Activated CD4-positive, alpha-beta T cell treated with anti-CD3 and anti-CD28 coated beads, Interleukin-2, amount 50 U/mL, for 1 hour (primary cell): ENCODE measurements at places on chromosomes 6 and 20.

DNA sequence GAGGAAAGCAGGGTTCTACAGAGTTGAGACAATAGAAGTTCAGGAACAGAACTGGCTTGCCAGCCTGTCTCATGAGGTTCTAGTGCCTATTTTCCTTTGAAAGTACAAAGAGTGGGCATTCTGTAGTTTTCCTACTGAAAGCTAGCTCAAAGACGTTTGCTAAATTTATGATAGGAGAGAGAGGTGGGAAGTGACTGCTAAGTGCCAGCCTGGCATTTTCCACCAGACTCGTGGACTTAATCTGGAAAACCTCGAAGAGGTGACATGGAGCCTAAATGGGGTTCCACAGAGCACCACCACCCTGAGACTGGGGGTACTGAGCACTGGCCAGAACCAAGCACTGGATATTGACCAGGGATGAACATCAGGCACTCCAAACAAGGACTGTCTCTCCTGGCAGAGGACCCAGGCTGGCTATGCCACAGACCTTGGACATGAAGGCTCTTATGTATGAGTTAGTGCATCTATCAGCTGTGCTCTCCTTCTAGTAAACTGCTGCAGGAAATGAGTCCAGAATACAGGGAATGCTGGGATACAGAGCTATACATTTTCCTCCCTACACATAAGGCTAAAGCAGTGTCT is 7.1 kb downstream of the PEX6 start:
- DNase-seq, result no peak

GRCh38 chr20:41174782-41175181 is 37.4 kb downstream of the PLCG1 start:
- no peak for DNase-seq

DNA sequence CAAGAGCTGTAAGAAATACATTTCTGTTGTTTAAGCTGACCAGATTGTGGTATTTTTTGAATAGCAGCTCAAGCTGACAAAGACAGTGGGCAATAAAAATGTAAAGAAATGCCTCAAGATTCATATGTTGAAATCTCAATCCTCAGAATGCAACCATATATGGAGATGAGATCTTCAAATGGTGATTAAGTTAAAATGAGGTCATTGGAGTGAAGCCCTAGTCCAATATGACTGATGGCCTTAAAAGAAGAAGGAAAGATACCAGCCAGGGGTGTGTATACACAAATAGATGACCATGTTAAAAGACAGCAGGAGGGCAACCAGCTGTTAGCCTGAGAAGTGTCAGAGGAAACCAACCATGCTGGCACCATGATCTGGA is 7.1 kb upstream of the DDO start:
- DNase-seq, result no peak

DNA sequence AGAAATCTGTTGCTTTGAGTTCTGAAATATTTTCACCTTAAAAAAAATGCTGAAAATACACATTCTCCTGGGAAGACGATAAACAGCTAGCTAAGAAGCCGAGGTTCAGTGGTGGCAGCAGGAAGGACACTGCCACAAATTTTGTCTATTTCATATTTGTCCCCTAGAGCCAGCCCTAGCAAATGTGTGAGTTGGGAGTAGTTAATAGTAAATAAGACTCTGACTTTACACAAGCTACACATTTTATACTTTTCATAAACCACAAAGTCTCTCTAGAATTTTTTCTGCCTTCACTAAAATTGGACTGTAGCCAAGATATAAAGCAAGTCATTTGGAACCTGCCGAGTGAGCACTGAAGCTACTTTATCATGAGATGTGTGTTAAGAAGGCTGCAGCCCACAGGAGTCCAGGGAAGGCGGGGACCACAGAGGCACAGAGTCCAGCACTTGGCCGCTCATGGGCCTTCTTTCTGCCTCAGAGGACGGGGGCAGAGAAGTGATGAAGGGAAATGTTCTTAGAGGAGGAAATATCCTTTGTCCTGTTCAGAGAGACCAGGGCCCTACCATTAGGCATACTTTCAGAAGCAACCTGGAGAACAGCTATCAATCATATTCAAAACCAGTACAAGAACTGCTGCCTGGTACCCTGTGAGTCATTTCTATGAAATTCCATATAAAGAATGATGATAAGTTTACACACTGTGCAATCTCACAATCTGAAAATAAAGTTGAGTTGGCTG is 241.7 kb upstream of the TAB2 start:
- no peak for DNase-seq

DNA sequence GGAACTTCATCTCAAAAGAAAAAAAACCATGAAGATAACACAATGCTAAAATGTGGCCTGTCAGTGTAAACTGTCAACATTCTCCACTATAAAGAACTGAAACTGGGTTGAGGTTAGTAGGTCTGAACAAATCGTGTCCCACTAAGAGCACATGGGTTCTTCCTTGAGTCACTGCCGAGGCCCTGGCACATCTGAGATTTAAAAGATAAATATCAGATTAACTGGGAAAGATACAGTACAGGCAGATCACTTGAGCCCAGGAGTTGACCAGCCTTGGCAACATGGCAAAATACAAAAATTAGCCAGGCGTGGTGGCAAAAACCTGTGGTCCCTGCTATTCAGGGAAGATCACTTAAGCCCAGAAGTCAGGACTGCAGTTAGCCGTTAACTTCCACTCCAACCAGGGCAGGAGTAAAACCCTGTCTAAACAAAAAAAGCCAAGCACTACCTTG is 5.6 kb downstream of the EEF1A1 start:
- no peak for DNase-seq

DNA sequence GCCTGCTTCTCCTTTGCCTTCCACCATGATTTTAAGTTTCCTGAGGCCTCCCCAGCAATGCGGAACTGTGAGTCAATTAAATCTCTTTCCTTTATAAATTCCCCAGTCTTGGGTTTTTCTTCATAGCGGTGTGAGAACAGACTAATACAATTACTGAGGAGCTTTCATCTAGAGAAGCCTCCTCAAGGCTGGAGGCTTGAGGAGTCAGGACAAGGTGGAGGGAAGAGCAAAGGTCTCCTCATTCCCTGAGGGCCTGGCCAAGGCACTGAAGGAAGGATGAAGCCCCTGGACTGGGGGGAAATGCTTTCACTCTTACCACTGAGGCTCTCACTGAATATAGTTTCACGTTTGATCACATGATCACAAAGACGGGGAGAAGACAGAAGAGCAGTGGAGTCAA is 118.2 kb downstream of the MAN1A1 start:
- DNase-seq, result no peak

DNA sequence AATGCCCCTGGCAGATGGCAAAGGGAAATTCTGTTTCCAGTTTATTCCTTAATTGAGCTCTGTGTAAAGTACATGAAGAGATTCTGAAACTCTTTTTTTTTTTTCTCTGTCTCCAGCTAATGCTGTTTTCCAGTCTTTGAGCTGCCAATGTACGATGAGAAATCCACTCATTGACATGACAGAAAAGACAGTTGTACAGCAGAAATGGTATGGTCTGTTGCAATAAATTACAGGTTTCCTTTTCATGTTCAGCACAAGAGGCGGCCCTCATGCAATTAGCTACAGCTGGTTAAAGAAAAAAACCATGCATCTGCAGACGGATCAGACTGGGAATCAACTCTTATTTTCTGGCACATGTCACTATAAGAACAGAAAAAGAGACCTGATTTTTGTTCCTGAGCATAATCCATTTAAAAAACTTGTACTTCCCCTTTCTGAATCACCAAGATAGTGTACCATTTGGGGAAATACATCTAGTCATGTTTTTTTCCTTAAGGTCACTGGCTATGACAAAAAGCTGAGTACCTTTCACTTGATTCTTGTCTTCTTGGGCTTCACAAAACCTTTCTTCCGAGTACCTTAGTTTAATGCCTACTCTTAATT is 289.8 kb upstream of the PREP start:
- DNase-seq, result no peak

- DNase-seq, result peak; percentile 71
Observed at GRCh38 chr6:37048851-37049757, 43.6 kb downstream of the FGD2 start.

DNA sequence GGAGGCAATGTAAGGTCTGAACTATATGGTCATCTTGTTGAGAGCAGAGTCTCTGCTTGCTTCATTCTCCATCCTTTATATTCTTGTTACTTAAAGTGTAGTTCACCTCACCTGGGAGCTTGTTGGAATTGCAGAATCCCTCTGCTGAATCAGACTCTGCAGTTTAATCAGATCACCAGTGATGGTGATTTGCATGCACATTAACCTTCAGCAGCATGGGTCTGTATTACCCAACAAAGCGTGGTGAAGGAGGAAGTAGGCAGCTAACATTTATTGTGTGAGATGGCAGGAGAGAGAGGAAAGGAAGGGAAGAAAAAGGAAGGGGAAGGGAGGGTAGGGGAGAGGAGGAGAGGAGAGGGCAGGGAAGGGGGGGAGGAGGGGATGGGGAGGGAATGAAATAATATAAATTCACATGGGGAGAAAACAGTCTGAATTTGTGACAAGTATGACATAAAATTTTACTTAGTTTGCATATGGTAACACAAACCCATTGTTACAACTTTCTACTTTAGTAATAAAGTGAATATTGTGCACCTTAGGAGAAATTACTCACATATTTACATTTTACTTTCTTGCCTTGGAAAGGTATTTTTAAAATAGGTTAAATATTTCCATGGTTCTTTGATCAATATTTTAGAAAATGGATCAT is 740.7 kb downstream of the DHX35 start:
- no peak for DNase-seq

- no peak for DNase-seq
Observed at GRCh38 chr6:22368794-22369193, 72.0 kb upstream of the PRL start.

DNA sequence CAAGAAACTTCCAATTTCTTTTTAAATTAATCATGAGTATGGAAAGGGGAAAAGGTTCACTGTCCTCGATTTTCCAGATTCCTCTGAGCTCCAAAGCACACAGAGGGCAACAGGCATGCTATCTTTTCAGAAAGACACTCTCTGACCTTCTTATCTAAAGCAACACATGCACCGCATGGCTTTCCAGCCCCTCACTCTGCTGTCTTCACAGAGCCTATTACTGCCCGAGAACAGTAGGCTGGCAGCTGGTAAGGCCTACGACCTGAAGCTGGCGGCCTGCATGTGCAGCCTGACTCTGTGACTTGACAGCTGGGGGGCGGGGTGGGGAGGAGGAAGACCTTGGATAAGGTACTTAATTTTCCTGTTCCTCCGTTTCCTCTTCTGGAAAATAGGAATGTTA is 86.3 kb downstream of the ELOVL4 start:
- DNase-seq, result no peak

DNA sequence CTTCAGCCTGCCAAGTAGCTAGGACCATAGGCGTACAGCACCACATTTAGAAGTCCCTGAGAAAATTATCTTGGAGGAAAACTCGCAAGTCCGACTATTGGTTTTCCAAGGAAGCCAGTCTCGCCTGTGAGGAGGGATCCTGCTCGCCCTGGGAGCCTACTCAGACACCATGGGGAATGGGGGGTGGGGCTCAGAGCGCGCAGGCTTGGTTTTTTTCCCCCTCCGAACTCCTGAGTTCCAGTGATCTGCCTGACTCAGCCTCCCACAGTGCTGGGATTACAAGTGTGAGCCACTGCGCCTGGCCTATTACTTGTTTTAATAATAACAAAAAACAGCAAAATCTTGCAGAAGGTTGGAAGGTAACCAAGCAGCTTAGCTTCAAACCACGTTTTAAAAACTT is 153.7 kb downstream of the OR2B2 start:
- no peak for DNase-seq

GRCh38 chr6:107999341-107999740 is 41.3 kb upstream of the SEC63 start:
- no peak for DNase-seq

- no peak for DNase-seq
Observed at GRCh38 chr6:6577735-6578134, 10.8 kb upstream of the LY86 start.

GRCh38 chr6:18412644-18413043 is 25.5 kb downstream of the RNF144B start:
- DNase-seq, result no peak

DNA sequence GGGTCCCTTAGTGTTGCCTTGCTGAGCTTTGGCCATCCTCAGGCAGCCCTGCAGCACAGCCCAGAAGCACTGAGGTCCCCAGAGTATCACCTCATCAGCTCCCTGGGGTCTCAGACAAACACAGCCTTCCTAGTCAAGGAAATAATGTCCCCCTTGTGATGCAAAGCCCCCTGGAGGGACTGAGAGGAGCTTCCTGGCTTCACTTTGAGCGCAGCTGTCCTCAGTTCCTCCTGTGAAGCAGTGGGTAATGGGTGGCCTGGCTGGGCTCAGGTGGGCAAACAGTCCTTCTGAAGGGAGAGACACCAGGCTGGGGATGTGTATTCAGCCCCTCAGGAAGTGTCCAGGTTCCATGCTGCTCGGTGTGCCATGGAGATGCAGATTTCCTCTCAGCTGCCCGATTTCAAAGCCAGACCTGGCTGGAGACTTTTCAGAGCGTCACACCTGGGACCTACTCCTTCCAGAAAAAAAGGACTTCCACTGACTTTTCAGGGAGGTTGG is 79.2 kb upstream of the FOXA2 start:
- no peak for DNase-seq

- DNase-seq, result no peak
Observed at GRCh38 chr20:36862857-36863668, 12.9 kb upstream of the TLDC2 start.

DNA sequence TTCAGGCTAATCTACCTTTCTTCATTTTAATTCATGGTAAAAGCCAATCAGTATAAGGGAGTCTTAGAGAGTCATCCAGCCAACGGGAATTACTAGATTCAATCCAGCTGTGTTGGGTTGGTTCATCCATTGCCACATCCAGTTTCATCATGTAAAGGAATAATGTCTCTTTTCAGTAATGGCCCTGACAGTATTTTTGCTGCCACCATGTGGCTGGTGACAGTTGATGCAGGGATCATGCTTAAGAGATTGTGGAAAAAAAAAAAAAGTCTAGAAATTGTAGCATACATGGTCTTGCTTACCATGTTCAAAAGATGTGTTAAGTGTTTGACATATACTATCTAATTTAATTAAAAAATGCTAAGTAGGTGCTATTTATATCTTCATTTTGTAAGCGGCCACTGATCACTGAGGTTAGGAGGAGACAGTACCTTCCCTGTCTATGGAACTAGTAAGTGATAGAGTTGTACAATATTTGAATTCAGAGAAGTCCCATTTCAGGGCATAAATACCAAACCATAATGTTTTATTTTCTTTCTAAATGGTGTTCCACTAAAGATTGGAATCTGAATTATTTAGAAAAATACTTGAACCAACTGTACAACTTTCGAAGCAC is 135.9 kb downstream of the KHDRBS2 start:
- no peak for DNase-seq

DNA sequence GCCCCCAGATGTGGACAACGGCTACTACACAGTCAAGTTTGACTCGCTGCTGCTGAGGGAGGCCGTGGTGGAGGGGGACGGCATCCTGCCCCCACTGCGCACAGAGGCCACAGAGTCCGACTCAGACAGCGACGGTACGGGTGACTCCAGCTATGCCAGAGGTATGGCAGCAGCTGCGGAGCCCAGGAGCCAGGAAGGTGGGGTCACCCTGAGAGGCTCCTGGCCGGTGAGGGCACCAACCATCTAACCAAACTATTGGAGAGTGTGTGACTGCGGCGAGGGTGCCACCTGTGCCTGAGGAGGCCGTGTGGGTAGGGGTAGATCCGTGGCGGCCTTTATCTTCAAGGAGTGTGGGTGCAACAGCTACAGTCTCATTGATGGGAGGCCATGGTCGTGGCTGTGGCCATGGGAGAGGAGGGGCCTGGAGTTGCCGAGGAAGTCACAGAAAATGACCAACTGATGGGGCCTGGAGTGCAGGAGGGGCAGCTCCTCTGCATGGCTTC is 2.8 kb upstream of the LIME1 start:
- DNase-seq, result no peak
